Neural crest cell (in vitro differentiated cells): ENCODE measurements at places on chromosomes 16 and 17. TPM values are rescaled to one million over a fixed set of nuclear protein-coding genes. Genes with fewer than 3 reads are reported as not detected.

Gene ATP2A1
- 3.1 and 3.3 TPM in 2 replicates for total RNA-seq

Gene NOD2
- 0.51 and 0.57 TPM in 2 replicates for total RNA-seq

- DNase-seq, result no peak
Observed at GRCh38 chr16:9929313-9929712, 252.9 kb downstream of the GRIN2A start.

GRCh38 chr17:69961501-69962145, 113.4 kb upstream of the KCNJ16 start:
- DNase-seq, result no peak

- DNase-seq, result peak; percentile 73
Observed at GRCh38 chr16:79770244-79771064, 169.9 kb upstream of the MAF start.

GRCh38 chr17:7478276-7479212, 887 bp downstream of the ZBTB4 start:
- DNase-seq, result no peak
